Umbilical cord (tissue), 2 donors: ENCODE measurements at places on chromosomes 5 and 9.

DNA sequence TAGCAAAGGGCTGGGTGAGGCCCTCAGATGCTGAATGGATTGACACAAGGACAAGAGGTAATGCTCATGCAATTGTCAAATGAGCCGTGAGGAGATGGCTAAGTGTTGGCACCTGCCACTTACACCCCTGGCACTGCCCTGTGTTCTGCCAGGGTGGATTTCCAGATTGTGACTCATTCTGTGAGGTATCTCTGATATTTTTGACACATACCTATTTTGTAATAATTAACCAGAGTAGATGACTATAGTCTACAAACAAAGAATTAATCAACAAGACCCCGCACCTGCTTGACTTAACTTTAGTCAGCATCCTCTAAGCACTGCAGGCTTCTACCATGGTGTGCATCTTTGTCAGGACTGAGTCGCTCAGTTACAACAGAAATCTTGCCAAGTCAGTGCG is 200.8 kb downstream of the DIRAS2 start:
- DNase-seq = no peak

DNA sequence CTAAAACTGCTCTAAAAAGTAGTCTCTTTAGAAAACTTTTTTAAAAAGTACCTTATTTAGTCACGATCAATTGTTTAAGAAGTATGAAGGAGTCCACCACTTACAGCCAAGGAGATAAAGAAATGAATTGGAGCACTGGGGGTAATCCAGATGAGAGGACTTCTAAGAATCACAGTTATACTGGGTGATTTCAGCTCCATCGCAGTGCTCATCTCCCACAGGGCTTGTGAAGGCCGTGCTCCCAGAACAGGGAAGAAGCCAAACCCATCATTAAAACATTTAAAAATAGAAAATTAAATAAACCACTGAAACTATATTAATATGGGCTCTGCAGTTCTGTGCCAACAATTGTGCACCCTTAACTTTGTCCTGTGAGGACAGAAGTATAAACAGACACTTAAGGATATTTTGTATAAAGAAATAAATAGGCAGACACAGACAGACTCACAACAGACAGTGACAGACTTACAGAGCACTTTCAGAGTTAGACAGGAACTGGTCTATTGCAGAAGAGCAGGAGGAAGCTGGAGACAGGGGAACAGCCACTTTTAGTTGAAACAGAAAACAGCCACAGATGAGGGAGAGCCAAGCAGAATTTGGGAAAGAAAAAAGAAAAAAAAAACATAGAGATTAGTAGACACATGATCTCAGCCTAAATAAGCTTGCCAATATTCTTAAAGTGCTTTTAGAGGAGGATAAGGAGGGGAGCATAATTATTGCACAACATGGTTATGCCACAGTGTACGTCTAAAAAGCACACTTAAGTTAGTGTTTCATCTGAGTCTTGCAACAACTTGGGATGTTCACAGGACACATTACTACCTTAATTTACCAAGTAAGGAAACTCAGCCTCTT is 81.8 kb downstream of the FBXO38 start:
- DNase-seq = no peak

DNA sequence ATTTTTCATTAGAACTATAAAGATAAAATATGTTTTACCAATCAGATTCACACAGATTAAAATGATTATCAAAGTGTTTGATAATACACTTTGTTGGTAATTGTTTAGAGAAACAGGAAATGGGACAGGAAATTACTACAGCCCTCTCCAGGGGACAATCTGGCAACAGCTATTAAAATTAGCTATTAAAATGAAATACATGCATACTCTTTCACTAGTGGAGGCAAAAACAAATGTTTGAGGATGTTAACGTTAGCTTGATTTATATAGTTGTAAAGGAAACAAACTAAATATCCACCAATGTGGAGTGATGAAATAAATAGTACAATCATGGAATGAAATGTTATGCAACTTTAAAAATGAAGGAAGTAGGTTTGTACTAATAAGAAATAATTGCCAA is 53.7 kb downstream of the TARS1 start:
- no peak for DNase-seq

GRCh38 chr9:81211741-81212140 is 477.6 kb downstream of the TLE1 start:
- DNase-seq = no peak

- no peak for DNase-seq
These were observed 287.6 kb downstream of the KDM4C start for GRCh38 chr9:7045361-7045760.

DNA sequence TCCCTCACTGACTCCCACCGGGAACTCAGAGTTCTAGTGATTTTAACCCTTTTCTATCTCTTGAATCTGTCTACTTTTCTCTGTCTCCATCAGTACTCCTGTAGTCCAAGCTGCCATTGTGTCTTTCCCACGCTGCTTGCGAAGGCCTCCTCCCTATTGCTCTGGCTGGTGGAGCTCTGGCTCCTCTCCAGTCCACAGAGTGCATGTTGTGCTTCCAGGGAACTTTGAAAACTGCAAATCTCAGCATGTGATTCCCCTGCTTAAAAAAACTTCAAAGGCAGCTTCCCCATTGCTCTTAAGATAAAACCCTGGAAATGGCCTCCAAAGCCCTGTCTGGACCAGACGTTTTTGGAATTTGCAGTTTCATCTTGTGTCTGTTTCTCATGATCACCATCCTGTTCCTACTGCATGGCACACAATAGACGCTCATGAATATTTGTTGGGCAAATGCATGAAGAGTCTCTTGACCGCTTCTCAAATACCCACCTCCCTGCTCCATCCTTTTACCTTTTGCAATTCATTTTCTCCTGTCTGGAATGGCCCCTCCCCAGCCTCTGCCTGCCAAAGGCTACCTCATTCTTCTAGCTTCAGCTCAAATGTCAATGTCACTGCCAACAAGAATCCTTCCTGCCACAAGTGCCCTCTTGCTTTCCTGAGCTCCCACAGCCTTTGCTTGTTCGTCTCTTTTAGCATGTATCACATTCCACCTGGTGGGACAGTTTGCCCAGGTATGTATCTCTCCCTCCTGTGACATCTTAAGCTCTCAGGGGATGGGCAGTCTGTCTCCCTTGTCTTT is 293.2 kb downstream of the ARHGAP26 start:
- DNase-seq = peak; percentile 97

DNA sequence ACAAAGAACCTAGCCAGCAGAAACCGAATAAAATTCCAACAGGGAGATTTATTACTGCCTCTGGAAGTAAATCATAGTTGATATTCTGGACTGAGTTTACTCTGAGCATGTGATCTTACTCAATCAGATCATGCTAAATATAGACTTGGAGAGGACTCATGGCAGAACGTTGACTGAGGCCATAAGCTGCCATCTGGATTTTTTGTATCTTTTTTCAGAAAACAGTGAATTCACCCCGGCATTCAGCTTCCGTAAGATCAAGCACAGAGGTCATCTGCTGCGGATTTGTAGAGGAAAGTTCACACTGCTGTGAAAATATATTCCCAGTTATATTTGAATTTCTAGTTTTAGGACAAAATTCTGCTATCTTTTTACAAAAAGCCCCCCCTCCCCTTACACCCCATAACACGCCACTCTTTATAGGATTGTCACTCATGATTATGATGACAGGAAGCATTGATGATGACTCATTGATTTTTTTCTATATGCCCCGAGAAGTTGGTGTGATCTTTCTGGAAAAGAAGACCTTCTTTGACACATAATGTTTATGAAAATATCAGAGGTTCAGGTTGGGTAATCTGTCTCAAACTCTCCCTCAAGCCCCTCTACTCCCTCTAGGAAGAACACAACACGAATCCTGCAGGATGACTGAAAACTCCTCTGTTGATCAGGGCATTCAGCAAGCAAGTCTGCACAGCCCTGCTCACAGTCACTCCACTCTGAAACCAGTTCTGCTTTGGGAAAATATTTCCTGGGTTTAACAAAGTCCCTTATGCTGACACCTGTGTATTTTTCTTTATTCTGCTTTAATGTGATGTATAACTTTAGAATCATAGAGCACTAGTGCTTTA is 70.8 kb downstream of the NXNL2 start:
- peak; percentile 82 for DNase-seq

GRCh38 chr9:114837923-114838322 is 32.1 kb upstream of the TNFSF15 start:
- DNase-seq = no peak

DNA sequence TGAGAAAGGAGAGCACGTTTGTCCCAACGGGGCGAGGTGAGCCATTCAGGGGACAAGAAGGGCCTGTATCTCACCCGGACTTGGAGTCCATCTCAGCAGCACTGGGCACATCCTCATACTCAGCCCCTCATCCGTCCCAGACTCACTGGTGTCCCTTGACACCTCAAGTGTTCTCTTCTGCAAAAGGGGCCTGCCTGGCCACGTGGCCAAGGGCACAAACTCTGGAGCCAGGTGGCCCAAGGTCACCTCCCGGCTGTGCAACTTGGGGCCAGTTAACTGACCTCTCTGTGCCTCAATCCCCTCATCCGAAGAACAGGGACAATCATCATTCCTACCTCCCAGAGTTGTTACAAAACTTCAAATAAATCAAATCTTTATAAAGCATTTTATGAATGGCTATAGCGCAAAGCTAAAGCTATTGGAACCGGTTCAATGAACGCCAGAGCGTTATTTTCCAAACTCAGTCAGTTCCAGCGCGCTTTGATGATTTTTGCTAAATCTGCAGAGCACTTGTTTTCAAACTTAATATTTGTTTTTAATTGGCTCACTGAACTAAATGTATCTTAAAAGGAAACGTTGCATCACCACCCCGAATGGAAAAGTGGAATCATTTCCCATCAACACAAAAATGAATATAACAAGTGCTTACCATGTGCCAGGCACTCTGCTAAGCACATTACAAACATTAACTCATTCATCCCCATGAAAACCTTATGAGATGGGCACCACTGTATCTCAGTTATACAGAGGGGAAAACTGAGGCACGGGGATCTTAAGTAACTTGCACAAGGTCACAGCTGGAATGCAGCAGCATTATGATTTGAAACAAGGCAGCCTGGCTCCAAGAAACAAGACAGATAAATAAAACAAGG is 49.3 kb downstream of the DUSP1 start:
- peak; percentile 49 for DNase-seq

DNA sequence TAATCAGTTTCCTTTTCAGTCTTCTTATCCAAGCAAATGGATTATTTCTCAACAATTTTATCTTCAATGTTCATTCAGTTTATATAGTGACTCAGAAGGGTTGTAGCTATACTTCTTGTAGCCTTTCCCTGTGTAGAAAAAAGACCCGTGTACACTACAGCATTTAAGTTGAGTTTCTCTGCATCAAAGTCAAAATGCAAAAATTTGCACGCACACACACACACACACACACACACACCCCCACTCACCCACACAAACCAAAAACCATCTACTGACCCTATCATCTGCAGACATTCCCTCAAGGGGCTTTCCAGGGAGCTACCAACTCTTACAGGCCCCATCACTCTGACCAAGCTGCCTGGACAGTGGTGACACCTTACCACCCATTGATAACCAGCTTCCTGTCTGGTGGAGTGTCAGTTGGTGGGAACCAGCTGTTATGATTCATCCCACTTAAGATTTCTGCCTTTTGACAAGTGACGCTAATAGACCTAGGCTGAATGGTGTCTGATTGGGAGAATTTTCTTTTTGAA is 12.2 kb upstream of the ELL2 start:
- no peak for DNase-seq

- no peak for DNase-seq
These were observed 134.7 kb downstream of the CDH6 start for GRCh38 chr5:31328040-31328733.

GRCh38 chr5:157233515-157233914 is 32.4 kb upstream of the CYFIP2 start:
- no peak for DNase-seq

- DNase-seq = no peak
These were observed 101.1 kb downstream of the NFIB start for GRCh38 chr9:14212697-14213420.

DNA sequence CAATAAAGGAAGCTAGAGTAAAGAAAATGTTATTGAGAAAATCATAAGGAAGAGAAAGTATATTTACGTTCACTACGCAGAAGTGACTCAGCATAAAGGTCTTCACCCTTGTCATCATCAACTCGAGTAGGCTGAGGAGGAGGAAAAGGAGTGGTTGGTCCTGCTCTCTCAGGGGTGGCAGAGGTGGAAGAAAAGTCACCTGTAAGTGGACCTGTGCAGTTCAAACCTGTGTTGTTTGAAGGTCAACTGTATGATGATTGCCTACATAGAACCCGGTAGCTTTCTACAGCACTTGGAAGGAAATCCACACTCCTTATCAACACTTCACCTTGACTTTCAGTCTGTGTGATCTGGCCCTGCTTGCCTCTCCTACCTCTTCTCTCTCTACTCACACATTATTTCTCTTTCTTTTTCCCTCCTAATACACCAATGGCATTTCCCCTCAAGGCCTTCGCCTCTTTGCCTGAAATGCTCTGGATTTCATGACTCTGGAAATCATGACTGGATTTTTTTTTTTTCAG is 109.3 kb upstream of the CPEB4 start:
- DNase-seq = no peak

GRCh38 chr9:79637177-79637925 is 65.6 kb downstream of the TLE4 start:
- no peak for DNase-seq

DNA sequence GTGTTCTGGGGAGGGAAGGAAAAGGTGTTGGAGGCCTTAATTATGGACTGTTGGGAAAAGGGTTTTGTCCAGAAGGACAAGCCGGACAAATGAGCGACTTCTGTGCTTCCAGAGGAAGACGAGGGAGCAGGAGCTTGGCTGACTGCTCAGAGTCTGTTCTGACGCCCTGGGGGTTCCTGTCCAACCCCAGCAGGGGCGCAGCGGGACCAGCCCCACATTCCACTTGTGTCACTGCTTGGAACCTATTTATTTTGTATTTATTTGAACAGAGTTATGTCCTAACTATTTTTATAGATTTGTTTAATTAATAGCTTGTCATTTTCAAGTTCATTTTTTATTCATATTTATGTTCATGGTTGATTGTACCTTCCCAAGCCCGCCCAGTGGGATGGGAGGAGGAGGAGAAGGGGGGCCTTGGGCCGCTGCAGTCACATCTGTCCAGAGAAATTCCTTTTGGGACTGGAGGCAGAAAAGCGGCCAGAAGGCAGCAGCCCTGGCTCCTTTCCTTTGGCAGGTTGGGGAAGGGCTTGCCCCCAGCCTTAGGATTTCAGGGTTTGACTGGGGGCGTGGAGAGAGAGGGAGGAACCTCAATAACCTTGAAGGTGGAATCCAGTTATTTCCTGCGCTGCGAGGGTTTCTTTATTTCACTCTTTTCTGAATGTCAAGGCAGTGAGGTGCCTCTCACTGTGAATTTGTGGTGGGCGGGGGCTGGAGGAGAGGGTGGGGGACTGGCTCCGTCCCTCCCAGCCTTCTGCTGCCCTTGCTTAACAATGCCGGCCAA is 19.1 kb downstream of the PTGES2 start:
- DNase-seq = no peak

DNA sequence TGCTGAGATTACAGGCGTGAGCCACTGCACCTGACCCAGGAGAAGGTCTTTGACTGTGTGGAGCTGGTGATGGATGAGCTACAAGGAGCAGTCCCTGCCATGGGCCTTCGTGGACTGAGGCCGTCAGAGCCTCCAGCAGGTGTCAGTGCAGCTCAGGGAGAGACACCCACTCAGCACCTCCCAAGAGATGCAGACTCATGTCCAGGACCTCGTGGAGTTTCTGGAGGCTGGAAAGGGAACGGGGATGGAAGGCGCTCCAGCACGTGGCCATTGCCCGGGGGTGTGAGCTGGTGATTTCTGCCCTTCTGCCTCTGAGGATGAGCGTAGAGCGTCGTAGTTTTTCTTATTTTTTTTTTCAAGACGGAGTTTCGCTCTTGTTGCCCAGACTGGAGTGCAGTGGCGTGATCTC is 9.5 kb downstream of the TOR4A start:
- DNase-seq = no peak
